Stimulated activated CD4-positive, alpha-beta T cell treated with anti-CD3 and anti-CD28 coated beads, Interleukin-2, amount 100 ng/mL, for 4 hours (primary cell): ENCODE measurements at places on chromosomes 5 and 9.

DNA sequence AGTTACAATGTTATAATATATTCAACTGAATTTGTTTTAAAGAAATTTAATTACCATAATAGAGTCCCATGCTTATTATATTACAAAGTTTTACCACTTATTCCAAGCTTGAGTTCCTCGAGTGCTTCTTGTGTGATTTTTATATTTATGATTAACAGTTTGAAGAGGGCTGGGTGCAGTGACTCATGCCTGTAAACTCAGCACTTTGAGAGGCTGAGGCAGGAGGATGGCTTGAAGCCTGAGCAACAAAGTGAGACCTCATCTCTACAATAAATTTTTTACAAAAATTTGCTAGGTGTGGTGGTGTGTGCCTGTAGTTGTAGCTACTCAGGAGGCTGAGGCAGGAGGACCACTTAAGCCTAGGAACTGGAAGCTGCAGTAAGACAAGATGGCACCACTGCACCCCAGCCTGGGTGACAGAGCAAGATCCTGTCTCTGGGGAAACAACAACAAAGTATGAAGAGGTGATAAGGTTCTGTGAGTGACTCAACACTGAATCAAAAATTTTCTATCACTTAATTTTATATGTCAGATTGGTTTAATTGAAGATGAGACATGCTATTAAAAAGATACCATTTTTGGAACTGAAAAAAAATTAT lies 9.2 kb downstream of the POC5 start:
- no peak for DNase-seq

DNA sequence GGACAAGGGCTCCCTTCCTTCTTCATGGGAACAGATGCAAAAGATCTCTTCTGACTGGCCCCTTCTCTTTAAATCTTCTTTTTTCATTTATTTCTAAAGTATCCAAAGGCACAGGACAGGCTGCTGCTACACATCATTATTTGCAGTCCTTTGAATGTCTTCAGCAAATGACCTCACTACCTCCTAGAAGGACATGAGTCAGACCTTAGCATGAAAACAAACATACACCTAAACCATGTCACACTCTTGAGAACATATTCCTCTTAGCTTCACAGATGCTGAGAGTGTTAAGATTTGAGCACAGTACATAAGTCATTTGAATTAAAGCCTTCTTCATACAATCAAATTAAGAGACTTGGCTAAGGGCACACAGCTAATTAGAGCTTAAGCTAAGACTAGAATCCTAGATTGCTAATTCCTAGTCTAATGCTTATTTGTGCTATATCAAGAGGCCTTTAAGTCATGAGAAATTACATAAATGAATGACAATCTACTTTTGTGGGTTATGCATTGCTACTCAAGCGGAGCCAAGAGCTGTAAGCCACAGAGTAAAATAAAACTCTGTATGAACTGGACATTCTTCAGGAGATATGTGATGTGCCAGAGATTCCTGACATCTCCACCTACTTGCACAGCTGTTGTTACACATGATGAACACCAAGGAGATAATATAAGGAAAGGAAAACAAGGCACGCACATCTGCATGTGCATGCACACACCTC lies 109.1 kb upstream of the PTGER4 start:
- no peak for DNase-seq

- DNase-seq, result no peak
Measured at GRCh38 chr5:58122157-58122556, 337.7 kb downstream of the PLK2 start.

DNA sequence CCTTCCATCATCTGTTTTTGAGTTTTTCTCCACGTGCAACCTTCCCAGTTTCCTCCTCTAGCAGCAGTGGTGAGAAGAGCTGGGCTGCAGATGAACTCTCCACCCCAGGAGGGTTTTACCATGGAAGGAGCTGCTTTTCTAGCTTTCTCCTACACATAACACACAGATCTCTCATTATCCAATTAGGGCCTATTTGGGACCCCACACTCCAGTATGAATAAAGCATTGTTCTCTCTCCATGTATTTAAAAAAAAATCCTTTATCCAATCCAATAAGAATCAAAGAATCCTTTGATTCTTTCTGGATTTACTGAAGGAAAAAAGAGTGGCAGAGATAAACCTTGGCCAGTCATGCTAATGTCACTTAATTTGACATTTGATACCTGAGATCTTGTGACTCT lies 31.6 kb upstream of the NAA35 start:
- DNase-seq, result no peak

DNA sequence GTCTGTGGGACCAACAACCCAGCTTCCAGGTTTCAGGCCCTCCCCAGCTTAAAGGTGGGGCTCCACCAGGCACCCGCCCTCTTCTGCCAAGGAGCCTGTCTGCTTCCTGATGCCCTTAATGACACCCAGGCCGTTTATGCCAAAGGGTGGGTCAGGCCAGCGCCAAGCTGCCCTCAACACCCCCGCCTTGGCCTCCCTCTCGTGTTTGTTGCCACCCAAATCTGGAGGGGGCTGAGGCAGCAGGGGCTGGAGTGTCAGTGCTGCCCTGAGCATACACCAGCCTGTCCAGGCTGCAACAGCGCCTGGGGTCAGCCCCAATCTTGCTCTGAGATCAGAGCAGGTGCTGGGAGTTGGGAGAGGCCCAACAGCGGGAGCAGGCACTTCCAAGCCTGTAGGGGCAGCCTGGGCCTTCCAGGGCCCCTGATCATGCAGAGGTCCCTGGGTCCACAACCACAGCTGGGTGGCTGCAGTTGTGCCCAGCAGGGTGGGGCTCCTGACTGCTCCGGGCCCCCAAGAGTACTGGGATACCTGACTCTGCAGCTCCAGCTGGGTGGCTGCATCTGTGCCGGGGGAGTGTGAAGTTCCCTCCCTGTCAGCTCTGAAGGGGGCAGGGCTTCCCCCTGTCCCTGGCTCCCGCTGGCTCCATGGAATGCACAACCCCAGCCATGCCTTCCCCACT lies 34.5 kb upstream of the TYRP1 start:
- no peak for DNase-seq

DNA sequence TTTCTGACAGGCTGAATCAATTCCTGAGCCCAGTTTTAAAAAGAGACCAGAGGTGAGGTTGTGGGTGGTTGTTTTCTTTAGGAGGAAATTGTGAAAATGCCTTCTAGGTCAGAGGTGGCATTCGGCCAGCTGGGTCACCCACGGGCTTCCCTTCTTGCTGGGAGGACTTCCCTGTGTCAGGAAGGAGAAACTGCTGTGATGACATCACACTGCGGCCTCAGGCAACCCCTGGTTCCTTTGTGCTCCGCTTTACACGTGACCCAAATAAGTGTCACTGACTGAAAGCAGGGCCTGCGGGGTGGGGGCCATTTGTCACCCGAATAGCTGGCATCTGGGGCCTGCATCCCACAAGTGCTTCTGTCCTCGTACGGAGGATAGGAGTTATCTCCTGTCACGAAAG lies 39.7 kb downstream of the FABP6 start:
- DNase-seq, result no peak

GRCh38 chr9:8115570-8115969 lies 316.0 kb upstream of the DMAC1 start:
- no peak for DNase-seq

DNA sequence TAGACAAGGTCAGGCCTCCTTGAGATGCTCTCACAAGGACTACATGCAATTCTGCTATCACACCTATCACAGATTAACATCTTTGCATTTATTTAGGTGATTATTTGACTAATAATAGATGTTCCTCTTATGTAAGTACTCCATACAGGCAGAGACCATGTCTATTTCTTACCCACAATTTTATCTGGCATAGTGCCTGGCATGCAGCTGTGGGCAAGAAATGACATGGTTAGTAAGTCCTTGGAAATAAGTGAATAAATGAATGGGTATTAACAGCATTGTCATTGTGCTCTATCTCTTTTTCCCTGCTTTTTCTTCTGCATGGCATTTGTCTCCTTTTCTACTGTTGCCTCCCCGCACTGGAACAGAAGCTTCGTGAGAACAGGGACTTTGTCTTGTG lies 49.4 kb downstream of the SLC22A5 start:
- no peak for DNase-seq

GRCh38 chr5:178225174-178225573 lies 7.4 kb downstream of the PHYKPL start:
- no peak for DNase-seq

DNA sequence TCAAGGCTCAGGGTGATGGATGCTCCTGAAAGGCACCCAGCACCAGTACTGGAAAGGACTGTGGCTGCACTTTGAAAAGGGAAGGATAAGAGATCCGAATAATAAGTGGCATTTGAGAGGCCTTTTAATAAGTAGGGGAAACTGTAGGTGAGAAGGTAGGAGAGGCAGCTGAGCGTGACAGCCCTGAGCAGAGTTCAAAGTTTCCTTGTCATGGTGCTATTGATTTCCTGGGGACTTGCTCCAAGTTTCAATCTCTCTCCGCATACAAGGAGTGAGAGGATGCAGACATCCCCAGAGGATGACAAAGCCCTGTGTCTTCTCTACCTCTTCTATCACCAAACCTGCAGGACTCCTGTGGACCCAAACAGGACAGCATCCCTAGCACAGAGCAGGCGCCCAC lies 354.5 kb downstream of the SPOCK1 start:
- no peak for DNase-seq

DNA sequence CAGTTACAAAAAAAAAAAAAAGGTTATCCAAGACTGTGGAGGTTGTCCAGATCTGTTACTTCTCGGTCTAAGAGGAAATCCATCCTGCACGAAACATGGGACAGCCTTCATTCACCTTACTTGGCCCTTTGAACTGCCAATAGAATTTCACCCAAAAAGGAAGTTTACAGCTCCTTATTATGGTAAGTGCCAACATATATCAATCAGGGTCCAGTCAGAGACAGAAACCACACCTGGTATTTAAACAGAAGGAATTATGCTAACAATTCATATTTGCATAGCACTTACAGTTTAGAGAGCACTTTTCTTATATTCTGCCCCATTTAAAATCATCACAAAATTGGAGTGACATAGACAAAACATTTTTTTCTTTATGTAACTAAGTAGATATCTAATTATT lies 93.6 kb upstream of the PTPN3 start:
- no peak for DNase-seq

DNA sequence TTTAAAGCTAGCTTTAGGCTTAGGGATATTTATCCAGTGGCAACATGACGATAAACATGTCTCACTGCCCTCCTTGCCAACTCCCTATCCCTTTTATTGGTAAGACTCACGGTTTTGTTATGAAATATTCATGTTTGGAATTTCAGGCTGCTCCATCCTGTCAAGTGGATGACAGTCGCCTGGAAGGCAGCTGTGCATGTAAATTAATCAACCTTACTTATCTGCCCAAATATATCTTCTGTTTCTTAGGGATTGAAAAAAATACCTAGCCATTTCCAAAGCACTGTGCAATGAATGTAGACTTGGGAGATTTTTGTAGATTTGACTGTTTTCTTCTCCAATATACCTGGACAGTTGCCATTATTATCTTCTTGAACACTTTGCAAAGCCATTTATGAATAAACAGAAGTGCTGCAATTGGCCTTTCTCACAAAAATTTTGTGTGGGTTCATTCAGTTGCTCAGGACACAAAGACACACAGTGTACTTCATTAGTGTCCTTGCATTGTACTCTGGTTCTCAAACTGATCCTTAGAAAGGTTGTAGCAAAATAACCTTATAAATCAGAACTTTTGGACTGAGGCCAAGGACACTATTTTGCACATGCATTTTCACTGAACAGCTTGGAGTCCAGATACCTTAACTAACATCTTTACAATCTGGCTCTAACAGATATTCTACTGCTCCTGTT lies 889.4 kb upstream of the SEMA6A start:
- DNase-seq, result no peak

- DNase-seq, result no peak
Measured at GRCh38 chr5:78638423-78638822, 10.1 kb downstream of the LHFPL2 start.

DNA sequence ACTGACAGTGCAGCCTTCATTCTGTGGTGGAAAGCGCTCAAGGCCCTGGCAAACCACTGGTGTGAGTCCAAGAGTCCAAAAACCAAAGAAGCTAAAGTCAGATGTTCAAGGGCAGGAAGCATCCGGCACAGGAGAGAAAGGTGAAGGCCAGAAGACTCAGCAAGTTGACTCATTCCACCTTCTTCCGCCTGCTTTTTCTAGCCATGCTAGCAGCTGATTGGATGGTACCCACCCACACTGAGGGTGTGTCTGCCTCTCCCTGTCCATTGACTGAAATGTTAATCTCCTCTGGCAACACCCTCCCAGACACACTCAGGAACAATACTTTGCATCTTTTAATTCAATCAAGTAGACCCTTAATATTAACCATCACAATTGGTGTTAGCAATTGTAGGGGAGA lies 296.1 kb downstream of the NDUFS4 start:
- no peak for DNase-seq

DNA sequence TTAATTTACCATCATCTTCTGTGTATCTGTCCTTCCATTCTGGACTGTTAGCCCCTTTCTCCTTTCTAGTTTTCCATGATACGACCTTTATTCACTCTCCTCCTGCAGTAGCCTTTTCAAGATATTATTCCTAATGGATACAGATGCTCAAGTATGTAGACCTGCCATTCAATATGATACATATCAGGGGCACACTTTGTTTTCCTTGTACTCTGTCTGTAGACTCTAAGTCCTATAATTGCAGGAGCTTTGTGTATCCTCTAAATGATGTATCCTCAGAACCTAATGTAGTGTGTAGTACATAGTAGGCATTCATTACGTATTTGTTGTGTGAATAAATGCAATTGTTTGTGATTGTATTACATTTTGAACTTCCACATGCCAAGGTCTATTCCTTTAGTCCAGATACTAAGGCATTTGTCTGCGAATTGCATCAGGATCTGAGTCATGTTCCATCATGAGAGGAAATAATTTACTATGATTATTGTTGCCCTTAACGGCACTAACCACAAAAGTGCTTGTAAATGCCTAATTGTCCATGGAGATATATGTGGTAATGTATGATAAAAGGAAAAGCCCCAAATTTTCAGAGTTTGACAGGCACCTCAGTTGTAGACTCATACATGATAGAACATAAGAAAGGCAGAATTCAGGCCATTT lies 57.1 kb upstream of the IZUMO3 start:
- DNase-seq, result no peak

GRCh38 chr5:177128551-177128981 lies 5.0 kb upstream of the NSD1 start:
- no peak for DNase-seq

GRCh38 chr5:78908173-78909061 lies 76.7 kb downstream of the ARSB start:
- no peak for DNase-seq

GRCh38 chr5:103271570-103272289 lies 13.2 kb downstream of the MACIR start:
- DNase-seq, result no peak
